Skin of body (tissue), 3 donors: ENCODE measurements at places on chromosomes 12 and 14. TPM values are rescaled to one million over a fixed set of nuclear protein-coding genes. Genes with fewer than 3 reads are reported as not detected.

ACOT6 gene
- not detected for total RNA-seq

CLECL1 gene
- not detected for total RNA-seq

TAS2R50 gene
- 6.1 TPM for total RNA-seq

KCNMB4 gene
- total RNA-seq, result 4.1 TPM

CDH24 gene
- total RNA-seq, result 3.4 TPM

TSPAN8 gene
- total RNA-seq, result 3.7 TPM

DBX2 gene
- 0.10 TPM for total RNA-seq

BEST3 gene
- 7.1 TPM for total RNA-seq

KRT72 gene
- total RNA-seq, result 12.0 TPM

ACTN1 gene
- total RNA-seq, result 112 TPM

CCDC197 gene
- not detected for total RNA-seq

CCND2 gene
- 115 TPM for total RNA-seq

NPFF gene
- total RNA-seq, result 0.59 TPM

LRP1 gene
- total RNA-seq, result 149 TPM

CAPRIN2 gene
- total RNA-seq, result 22.1 TPM

CISTR gene
- total RNA-seq, result not detected

ACACB gene
- 155 TPM for total RNA-seq

ADAM21 gene
- 0.10 TPM for total RNA-seq

TM7SF3 gene
- total RNA-seq, result 45.9 TPM

DRAM1 gene
- total RNA-seq, result 4.7 TPM

SPIC gene
- not detected for total RNA-seq

NEUROD4 gene
- not detected for total RNA-seq

TAS2R19 gene
- 12.6 TPM for total RNA-seq

KLRG1 gene
- total RNA-seq, result 1.6 TPM

GDF3 gene
- total RNA-seq, result not detected

RFX4 gene
- total RNA-seq, result not detected

ESPL1 gene
- total RNA-seq, result 5.6 TPM

OR6C2 gene
- total RNA-seq, result not detected

DIO3 gene
- 1.7 TPM for total RNA-seq

NTF3 gene
- 4.7 TPM for total RNA-seq

KRT71 gene
- total RNA-seq, result 454 TPM

HCAR3 gene
- 9.8 TPM for total RNA-seq

DHRS2 gene
- not detected for total RNA-seq

SYNDIG1L gene
- total RNA-seq, result not detected

ANAPC5 gene
- total RNA-seq, result 134 TPM

GAS2L3 gene
- 33.2 TPM for total RNA-seq

CELA1 gene
- total RNA-seq, result not detected

GRIP1 gene
- total RNA-seq, result 6.4 TPM

AMN gene
- total RNA-seq, result 4.4 TPM

TEX52 gene
- total RNA-seq, result not detected

GPR132 gene
- total RNA-seq, result 1.6 TPM
